ENCODE measurements at places on chromosomes 7 and 10.

- no peak for DNase-seq
Observed at GRCh38 chr7:111098011-111098925, 7.3 kb downstream of the LRRN3 start.

DNA sequence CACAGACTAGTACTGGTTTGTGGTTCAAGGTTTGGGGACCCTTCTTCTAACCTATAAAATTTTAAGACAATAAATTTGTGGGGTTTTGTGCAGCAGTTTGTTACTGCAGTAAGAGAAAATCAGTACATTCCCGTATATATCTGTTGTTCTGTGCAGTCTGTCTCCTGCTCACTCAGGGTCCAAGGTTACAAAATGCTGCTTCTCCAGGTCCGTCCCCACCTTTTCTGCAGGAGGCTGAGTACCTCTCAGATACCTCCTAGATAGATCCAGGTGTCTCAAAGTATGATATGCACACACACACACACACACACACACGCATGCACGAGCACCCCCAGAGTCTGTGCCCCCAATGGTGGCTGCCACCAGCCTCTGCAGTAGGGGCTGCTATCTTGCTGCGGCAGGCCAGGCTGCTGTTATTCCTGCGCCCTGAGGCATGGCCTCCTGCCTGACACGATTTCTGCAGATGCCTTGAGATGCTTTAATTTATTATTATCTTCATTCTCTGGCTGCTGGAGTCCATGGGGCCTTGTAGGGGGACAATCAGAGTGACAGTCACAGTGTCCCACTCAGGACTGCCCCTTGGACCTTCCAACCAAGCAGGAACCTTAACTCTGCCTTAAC is 25.2 kb upstream of the ASL start:
- no peak for DNase-seq

- DNase-seq, result no peak
Observed at GRCh38 chr10:88707429-88708155, 1.5 kb downstream of the LIPK start.

GRCh38 chr7:98702021-98702420 is 84.9 kb downstream of the NPTX2 start:
- no peak for DNase-seq

DNA sequence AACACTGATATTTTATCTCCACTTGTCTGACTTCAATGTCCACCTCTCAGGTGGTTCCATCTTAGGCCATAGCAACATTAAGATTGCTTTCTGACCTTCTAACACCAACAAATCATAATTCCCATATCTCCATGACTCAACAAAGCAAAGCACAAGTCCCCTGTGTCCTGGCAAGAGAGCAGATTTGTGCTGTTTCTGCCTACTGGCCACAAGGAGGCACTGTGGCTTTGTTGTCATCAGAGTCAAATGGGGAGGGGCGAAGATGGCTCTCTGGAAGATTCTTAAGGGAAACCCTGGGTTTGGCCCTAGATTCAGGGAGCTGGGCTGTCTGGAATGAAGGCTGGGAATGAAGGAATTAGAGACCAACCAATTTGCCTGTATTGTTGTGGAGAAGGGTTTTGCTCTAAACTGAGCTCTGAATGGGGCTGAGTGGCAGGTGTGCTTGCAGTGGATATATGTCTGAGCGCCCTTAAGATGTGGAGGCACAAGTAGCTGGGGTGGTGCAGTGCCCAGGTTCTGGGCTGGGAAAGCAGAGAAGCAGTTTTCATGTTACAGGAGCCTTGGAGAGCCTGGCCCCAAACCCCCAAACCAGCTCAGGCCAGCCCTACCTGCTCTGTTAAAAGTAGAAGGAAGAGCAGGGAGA is 154.8 kb upstream of the PRSS58 start:
- DNase-seq, result no peak

DNA sequence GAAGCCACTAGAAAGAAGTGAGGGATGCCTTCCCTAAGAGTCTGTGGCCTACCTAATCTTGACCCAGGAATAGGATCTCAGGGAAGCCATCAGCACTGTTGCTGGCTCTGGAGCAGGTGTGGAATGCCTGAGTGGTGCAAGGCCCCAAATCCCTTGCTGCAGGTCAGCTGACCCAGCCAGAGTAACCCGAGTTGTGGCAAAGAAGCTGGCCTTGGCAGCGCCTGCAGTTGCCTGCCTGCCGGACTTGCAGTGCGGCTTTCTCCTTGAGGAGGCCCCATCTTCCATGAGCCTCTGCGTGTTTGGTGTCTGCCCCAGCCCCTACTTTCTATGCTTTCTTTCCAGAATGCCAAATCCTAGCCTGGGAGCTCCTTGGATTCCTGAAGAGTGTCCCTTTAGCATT is 5.8 kb downstream of the KIAA1217 start:
- no peak for DNase-seq

DNA sequence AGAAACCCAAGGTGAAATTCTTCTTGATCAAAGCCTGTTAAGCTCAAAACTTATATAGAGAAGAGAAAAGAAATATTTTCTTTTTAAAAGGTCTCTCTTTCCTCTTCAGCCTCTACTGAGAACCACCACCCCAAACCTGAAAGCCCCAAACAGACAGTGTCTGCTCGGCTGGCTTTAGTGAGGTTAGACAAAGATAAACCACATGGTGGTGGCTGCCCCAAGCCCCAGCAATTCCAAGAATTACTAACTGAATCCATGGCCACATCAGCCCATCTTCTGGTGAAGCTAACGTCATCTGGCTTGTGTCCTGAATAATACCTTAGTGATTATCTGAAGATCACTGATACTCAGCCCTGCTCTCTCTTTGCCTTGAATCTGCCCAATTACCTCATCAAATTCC is 275.0 kb downstream of the ELMO1 start:
- DNase-seq, result no peak

GRCh38 chr7:136359333-136359903 is 382.3 kb upstream of the MTPN start:
- DNase-seq, result no peak

DNA sequence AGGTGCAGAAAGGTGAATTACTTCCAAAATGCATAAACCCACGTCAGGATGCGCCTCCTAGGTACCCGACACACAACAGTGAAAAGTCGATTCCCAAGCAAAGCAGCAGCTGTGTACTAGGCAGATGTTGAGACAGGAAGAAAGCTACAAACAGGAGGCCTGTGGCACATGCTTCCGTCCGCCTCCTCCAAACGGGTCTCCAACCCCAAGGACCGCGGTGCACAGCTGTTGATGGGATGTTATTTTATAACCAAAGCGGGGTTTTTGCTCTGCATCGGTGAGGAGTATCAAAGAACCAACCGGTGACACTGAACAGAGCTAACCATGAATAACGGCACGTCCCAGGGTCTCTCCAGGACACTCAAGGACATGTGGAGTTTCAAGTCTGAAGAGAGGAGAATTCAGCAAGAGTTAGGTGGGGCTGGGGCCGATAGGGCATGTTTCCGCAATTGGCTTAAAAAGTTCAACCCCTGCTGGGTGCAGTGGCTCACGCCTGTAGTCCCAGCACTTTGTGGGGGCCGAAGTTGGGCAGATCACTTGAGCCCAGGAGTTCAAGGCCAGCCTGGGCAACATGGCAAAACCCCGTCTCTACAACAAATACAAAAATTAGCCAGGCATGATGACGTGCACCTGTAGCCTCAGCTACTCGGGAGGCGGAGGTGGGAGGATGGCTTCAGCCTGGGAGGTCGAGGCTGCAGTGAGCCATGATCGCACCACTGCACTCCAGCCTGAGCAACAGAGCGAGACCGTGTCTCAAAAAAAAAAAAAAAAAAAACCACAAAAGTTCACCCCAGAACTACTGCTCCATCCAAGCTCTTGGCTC is 108.0 kb downstream of the SMURF1 start:
- DNase-seq, result no peak

- no peak for DNase-seq
Observed at GRCh38 chr7:141974831-141975230, 1.3 kb upstream of the TAS2R38 start.
